ENCODE measurements at places on chromosomes 16 and 17.

- DNase-seq = no peak
These were observed 16.6 kb upstream of the ADORA2B start for GRCh38 chr17:15928286-15928785.

DNA sequence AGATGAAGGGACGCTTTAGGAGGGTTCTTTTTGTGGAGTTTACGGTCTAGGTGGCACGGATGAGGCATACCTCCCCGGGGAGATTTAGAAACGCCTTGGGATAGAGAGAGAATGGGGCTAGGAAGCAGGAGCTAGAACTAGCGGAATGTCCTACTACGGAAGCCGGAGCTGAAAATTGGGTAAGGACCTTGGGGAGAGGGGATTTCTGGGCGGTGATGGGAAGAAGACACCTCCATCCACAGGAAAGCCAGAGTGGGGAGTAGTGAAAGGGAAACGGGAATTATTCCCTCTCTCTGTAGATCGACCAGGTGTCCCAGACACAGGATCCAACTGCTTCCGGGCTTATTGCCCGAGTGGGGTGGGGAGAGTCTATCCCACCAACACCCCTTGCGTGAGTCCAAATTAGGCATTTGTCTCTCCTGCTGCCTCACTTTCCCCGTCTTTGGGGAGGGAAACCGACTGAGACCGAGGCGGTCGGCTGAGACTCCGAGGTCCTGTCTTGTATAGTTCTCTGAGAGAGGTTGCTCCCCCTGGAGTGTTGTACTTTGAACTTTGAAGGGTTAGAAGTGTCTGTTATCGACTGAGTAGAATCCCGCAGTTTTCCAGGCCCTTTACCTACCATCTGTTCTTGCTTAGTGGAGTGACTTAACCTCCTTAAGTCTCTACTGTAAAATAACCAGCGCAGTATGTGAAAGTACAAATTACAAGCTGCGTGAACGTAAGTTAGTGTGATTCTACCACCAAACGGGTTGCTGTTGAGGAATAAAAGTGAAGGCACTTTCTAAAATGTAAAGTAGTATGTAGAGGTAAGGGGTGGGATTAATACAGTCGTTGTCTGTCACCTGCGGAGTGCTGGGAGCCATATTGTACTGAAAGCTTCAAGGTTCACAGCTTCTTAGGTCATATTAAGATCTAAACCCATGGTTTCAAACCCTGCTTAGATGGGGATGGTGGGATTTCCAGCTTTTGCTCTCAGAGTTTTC lies 1.0 kb downstream of the RSPRY1 start:
- peak; percentile 37 for DNase-seq

- DNase-seq = no peak
These were observed 164.0 kb downstream of the XYLT1 start for GRCh38 chr16:17306745-17307144.

- peak; percentile 82 for DNase-seq
These were observed at the start of gene DNASE1 for GRCh38 chr16:3654249-3654991. Gene DNASE1 (plus strand): TSS chr16:3654691. CDS start chr16:3655374, 683 bp downstream.

GRCh38 chr16:56269281-56269680 lies 78.0 kb downstream of the GNAO1 start:
- no peak for DNase-seq

- DNase-seq = peak; percentile 37
These were observed 44.7 kb downstream of the ABCC1 start for GRCh38 chr16:15993946-15994665.

GRCh38 chr16:56510544-56510943 lies 9.3 kb downstream of the BBS2 start:
- DNase-seq = no peak

DNA sequence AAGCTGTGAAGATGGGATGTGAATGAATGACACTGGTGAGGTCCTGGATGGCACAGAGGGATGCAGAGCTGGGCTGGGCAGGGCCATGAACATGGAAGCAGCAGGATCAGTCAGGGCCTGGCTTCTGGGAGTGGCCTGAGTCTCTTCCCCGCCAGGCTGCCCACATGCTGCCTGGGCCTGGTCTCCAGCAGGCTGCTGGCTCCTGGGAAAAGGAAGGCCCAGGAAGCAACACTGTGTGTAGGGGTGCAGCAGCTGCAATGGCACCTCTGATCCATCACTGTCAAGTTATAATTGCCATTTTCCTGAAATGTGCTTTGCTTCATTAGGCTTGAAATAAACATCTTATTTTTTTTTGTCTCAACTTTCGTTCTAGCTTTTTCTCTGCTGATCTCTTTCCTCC lies 260.2 kb upstream of the N4BP1 start:
- no peak for DNase-seq

DNA sequence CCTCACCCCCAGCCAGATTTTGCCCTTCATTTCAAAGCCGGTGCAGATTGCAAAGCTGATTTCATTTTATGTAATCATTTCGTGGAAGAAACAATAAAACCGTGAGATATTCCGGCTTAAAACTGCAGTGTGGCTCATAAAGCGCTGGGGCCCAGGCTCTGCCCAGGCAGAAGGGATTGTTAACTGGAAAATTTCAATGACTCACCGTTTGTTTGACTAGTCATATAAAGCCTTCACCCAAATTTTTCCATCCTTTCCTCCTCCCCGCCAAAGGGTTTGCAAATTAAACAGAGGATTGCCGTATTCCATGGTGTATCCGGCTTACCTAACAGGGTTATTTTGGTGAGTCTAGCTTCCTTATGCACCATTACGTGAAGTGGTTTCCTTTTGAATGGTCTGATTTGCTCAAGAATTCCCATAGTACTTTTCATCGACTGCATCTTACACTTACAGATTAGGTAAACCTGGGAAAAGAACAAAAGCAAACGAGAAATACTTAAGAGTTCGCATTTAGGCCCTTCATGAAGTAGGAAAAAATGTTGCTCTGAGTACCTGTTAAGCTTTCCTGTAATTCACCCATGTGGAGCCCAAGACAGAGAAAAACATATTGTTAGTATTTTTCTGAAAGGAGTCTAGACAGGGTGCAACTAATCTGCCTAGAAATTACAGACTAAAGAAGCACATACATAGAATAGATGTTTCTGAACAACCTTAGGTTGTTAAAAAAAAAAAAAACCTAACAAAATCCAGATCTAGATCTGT lies 949 bp upstream of the GSPT1 start:
- DNase-seq = peak; percentile 54

DNA sequence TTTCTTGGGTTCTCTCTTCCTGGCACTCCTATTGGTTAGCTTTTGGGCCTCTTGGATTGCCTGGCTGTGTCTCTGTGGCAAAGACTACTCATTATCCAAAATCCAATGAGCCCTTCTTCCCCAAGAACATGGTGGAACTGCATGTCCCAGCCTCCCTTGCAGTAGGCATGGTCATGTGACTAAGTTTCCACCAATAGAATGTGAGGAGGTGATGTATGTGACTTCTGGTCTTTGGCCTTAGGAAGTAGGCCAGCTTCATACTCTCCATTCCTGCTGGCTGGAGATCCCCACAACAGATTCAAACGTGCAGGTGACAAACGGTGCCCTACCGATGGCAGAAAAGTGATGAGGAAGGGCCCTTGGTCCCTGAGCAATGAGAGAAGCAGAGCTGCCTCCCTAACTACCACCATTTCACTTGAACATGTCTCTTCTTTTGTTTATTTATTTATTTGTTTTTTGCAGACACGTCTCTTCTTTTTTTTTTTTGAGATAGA lies 17.3 kb upstream of the SPN start:
- peak; percentile 5 for DNase-seq

GRCh38 chr17:35432176-35433074 lies at the start of gene SLFN12:
Gene SLFN12 (minus strand): TSS chr17:35432500. CDS start chr17:35423028, 9,472 bp downstream.
- peak; percentile 92 for DNase-seq

DNA sequence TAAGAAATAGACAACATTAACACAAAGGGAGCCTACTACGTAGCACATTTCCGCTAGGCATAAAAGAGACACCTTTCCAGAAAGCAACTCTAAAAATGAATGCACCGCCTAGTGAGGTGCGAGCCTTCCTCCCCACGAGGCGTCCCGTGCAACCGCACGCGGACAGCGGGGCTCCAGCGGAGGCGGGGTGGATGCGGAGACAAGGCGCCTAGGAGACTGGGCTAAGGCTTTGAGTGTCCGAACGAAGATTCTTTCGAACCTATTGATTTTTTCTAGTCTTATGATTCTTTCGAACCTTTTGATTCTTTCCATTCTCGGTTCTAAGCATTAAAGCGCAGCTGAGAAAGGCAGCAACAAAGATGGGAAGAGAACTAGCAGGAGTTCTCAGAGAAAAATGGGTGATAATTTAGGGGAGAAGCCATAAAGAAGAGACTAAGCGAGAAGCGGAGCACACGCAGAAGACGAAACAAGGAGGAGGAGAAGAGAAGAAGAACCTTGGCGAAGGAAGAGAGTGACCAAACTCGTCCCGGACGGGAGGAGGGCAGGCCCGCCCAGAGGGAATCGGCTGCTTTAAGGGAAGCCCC lies 394 bp upstream of the CPD start:
- no peak for DNase-seq

- no peak for DNase-seq
These were observed 150.9 kb downstream of the HS3ST3B1 start for GRCh38 chr17:14451729-14452191.

DNA sequence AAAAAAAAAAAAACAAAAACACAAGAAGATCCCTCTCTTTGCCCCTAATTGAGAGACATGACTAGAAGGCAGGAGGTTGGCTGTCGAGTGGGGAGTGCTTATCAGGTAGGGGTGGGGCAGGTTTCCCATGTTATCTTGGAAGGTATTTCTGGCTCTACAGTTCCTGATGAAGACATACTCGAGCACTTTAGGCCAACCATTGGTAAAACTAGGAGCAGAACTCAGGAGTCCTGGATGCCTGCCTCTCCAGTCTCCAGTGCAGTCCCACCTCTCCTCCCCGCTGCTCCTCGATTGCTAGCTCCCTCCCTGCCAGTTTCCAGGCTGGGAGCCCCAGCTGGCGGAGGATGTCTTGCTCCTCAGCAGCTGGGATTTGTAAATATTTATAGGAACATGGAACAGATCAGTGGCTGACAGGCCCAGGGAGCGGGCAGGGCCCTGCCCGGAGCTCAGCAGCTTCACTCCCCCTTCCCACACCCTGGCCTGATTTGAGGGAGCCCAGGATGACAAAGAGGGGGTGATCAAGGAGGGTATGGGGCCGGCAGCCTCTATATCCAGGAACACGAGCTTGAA lies 11.4 kb upstream of the C1QL1 start:
- no peak for DNase-seq

GRCh38 chr16:88406096-88407041 lies 23.6 kb downstream of the ZNF469 start:
- DNase-seq = no peak
